Stimulated activated memory B cell treated with anti-CD40 and anti-IgM and Interleukin-4, amounts not matched to agents 10 μg/mL and 1 μg/mL and 100 μg/mL, for 72 hours (primary cell): ENCODE measurements at places on chromosomes 6 and 20.

DNA sequence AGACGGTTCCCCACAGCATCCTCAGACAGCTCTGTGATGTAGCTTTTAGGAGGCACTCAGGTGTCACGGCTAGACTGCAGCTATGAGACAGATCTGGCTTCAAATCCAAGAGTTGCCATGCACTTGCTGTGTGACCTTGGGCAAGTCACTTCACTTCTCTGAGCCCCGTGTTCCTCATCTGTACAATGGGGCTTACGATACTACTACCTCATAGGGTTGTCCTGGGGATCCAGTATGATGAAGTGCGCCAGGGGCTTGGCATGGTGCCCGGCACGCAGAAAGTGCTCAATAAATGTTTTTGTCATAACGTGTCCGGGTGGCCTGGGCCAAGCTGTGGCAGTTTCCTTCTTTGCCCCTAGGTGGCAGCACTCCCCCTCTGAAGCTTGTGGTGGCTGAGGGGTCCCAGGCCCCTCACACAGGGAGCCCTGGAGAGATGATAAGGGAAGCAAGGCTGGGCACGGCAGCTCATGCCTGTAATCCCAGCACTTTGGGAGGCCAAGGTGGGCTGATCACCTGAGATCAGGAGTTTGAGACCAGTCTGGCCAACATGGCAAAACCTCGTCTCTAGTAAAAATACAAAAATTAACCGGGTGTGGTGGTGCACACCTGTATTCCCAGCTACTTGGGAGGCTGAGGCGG is 19.1 kb upstream of the CHMP4B start:
- ATAC-seq, result no peak

DNA sequence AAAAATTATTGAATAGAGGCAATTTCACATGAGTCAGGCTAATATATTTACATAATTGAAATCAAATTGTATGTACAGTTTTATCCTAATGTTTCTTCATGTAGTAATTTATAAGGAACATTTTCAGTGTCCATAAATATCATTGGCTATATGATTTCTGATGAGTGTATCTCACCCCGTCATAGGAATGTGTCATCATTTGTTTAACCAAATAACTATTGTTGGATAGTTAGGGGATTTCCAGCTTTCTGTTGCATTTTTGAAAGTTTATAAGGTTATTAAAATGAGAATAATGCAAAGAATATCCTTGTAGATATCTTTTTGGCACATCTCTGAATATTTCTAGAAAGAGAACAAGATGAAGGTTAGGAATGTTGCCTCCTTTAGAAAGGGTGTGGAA is 39.0 kb downstream of the SYTL3 start:
- no peak for ATAC-seq

DNA sequence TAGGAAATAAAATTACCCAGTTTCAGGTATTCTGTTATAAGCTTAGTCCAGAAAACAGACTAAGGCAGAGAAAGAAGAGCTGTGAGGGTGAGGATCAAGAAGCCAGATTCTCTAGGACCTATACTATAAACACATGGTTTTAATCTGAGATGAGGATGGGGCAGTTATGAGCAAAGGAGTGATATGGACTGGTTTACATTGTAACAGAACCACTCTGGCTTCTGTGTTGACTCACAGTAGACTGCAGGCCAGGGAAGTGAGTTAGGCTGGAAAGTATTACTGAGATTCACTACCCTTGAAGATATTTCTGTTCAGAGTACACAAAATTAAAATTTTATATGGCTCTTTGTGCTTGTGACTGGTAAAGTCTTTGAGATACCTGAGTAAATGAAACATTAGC is 3.2 kb upstream of the RWDD1 start:
- no peak for ATAC-seq

DNA sequence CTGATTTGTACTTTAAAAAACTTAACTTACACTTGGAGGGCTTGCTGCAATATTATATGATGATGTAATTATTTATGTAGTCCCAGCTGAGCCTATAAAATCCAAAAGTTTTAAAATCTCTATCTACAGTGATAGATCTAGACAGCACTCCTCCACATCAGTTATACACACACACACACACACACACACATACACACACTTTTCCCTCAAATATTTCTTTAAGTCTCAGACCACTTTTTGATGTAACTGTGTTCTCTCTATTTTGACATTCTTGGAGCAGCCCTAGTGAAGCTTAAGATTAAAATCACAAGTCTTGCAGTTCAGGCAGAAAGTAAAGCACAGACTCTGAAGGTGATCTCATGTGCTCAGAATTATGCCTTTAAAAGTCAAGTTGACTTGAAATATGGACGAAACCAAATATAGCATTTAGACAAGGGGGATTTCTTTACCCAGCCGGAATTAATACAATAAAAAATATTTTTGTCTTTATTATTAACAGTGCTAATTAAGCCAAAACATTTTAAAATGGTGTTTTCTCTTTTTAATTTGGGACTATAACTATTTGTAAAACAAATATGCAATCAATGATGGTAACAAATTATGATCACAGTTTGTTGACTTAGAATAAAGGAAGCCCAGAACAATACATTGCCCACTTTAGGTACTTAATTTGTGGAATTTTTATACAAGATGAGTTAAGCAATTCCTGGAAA is 63.5 kb upstream of the TMEM30A start:
- ATAC-seq, result no peak

- ATAC-seq, result no peak
These were observed 156.0 kb downstream of the C6orf58 start for GRCh38 chr6:127732927-127733326.

GRCh38 chr6:168007592-168008338 is 10.3 kb downstream of the KIF25 start:
- ATAC-seq, result no peak

GRCh38 chr6:35078226-35078850 is 62.8 kb downstream of the TCP11 start:
- no peak for ATAC-seq

GRCh38 chr20:37839432-37839827 is 63.5 kb upstream of the VSTM2L start:
- no peak for ATAC-seq

- ATAC-seq, result no peak
These were observed 74.8 kb downstream of the ASCC3 start for GRCh38 chr6:100806296-100806695.

DNA sequence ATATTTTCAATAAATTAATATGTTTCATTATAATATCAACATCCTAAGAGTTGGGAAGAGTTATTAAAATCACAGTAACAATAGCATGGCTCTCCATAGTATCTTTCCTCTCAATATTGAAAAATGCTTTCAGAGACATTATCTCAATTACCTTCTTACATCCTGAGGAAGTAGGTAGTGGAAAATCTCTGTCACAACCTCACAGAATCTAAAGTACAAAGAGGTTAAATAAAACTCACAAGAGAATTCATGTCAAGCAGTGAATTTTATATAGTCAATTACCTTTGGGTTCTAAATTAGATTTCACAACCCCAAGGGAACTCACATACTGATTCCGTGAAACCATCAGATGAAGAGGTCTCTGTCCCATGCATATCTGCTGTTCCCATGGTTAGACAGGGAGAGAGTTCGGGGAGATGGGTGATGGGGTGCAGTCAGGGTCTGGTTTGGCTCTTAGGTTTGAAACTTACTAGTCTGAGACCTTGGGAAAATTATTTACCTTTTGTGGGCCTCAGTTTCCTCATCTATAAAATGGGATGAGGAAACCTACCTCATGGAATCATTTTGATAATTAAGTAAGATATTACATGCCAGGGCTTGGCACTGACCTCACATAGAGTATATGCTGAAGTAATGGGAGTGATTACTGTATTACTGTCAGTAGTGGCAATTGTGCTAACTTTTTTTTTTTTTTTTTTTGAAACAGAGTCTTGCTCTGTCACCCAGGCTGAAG is 74.0 kb upstream of the SNX9 start:
- ATAC-seq, result no peak

- ATAC-seq, result no peak
These were observed 211.5 kb downstream of the SOX4 start for GRCh38 chr6:21804941-21805610.

DNA sequence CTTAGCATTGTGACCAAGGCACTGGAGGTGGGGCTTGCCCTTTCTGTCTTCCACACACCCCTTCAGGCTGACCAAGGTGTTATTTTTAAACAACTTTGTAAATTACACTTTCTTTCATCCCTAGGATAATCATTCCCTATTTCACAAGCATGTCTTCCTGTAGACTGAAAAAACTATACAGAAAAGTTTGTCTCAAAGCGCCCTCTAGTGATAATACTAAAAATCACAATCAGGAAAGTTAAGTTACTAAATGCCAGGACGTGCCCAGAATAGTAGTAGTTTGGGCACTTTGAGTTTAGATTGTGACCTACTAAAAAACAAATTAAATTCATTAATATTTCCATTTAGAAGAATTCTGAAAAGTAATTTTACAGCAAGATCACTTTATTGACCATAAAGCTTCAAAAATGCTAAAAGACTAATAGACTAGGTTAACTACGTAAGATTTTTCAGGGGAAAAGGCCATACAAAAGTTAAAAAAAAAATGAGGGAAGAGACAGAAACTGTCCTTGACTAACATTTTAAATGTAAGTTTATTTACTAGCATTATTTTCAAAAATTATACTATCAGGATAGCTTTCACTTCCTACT is 123.3 kb upstream of the DUSP22 start:
- ATAC-seq, result no peak

DNA sequence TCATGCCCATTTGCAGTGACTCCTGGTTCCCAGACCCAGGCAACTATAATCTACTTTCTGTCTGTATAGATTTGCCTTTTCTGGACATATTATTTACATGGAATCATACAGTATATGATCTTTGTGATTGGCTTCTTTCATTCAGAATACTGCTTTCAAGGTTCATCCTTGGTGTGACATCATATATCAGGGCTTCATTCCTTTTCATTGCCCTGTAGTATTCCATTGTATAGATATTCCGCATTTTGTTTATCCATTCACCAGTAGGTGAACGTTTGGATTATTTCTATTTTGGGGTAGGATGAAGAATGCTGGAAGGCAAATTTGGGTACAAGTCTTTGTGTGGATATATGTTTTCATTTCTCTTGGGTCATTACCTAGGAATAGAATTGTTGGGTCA is 36.1 kb downstream of the PPP1R16B start:
- no peak for ATAC-seq

DNA sequence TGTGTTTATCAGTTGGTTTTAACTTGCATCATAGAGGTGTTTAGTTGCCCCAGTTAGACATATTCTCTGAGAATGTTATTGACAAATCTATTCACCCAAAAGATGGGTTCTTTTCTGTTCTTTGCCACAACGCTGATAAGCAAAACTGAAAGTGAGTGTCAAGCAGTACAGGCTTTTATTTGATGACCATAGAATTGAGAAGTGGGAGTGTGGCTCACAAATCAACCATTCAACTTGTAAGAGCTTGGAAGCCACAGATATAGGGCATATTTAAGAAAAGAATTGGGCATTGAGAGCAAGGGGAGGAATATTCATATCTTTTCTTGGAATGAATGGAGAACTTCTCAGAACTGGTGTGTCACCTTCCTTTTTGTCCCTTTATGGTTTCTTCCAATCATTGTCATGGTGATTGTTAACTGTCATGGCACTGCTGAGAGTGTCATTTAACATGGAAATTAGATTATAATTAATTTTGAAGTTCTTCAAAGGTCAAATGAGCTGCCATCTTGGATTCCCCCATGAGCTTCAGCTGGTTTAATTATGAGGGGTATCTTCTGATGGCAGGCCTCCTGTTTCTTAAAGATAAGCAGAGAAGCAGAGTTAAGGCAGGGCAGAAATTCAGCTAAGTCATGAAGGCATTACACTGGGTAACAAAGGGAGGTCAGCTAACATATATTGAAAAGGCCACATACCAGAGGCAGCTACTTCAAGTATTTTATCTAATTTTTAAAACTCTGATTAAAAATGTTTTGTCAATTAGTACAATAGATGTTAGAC is 254.0 kb upstream of the HTR1E start:
- ATAC-seq, result no peak

DNA sequence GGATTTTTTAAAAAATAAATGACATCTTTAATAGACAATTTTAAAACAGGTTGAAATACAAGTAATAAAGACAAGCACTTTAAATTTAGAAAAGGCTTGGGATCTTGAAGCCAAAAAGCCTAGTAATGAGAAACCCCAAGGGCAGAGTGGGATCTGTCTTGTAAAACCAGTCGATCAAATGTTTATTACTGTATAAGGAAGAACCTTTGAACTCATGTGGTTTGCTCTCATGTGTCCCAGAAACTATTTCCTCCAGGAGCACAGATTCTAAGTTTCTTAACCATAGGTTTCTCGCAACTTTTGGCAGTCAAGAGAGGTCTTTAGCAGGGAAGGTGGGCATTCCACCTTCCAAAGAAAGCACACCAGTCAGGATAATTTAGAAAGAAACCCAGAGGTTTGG is 541.7 kb upstream of the BTBD3 start:
- no peak for ATAC-seq

GRCh38 chr6:4313044-4313686 is 177.8 kb upstream of the ECI2 start:
- no peak for ATAC-seq
